ENCODE measurements at places on chromosomes 7 and 10. TPM values are rescaled to one million over a fixed set of nuclear protein-coding genes. Genes with fewer than 3 reads are reported as not detected.

Gene TWIST1
- total RNA-seq: 16.4 TPM

Gene INSYN2A
- total RNA-seq: 0.51 TPM

Gene CPEB3
- 7.2 TPM for total RNA-seq

Gene ABCC2
- 0.72 TPM for total RNA-seq

Gene EPO
- not detected for total RNA-seq

All from tongue (tissue), 3 donors.